ENCODE measurements at places on chromosomes 2 and 18.

DNA sequence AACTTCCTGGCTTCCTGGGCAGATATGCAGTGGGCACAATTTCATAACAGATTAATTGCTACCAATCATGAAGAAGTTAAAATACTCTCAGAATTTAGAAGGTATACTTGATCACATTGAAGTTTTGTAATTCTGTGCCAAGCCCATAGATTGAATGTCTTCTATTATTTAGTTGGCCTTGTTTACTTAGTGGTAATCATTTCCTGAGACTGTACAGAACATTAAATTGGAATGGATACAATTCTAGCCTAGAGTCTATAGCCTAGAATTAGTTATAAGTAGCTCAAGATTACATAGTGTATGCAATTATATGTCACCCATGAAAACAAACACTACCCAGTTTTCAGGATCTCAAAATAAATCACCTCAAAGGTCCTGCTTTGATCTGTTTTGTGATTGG, 615.8 kb downstream of the XIRP2 start:
- no peak for DNase-seq

DNA sequence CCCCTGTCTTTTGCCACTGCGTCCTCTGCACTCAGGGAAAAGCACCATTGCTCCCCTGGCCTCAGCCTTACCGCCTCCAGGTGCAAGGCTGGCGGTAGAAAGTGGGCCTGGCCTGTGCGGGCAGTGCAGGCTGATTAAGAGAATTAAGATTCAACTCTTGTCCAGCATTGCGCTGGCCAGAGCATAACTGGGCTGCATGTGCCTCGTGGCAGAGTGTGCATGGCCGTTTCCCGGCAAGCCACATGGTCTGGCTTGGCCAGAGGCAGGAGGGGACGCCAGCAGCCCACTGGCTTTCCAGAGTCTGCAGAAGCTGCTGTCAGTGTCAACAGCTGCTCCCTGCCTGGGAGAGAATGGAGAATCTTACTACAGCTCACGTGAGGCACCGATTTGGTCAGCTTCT, 12.3 kb downstream of the NTSR2 start:
- no peak for DNase-seq

DNA sequence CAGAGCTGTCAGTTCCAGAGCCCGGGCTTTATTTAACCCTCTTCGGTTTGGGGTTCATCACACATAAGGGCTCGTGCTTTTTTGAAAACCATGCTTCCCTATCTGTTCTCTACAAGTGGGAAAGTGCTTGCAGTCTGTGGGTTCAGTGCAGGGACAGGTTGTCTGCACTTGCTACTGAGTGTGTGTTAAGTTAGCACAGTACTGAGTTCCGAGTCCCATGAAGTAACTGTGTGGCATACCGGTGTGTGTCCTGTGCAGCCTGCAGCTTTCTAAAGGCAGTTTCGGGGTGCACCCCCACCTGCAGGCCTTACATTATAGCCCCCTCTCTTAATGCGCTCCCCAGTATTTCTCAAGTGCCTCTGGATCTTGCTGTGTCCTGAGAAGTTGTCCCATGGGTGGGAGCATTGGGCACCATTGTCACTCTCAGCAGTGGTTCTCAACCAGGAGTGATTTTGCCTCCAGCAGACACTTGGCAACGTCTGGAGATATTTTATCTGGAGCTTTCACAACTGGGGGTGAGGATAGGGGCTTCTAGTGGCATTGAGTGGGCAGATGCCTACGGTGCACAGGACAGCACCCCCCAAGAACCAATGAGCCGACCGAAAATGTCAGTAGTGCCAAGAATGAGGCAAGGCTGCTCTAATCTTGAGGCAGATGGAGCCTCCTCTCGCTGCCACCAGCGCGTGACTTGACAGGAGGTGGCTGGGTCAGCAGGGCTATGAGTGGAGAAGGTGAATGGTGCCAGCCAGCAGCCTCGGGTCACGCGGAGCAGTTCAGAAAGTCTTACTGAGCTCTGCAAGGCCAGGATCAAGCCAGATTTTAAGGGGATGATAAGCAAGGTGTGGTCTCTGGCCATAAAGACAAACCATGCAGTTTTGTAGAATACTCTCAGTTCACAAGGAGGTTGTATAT, 152.2 kb downstream of the SMAD7 start:
- no peak for DNase-seq

DNA sequence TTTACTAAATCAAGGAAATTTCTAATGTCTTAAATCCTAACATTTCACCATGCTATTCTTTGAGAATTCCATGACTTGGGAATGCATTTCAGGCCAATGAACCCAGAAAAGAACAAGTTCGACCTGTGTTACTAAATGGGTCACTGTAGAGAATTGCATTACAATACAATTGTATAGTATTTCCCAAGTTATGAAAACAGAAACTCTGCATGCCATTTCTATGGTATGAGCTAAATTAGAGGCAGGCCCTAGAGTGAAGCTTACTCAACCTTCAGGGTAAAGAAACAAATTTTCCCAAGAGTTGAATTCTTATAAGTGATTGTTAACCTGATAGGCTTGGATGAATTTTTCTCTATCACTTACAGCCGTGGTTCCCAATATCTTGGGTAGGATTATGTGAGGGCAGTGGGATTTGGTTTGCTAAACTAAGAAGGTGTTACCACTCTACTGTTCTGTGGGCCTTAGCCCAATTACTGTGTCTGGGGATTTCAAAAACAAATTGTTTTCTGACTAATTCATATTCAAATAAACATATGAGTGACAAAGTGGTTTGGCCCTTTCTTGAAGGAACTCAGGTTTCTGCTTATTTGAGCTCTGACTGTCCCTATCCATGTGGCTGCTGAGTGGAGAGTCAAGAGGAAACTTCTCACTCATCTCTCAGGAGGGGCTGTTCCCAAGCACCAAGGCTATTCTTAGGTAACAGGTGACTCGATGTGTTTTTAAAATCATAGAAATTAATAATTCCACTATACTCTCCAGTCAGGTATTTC, 11.2 kb upstream of the SERPINB7 start:
- no peak for DNase-seq

DNA sequence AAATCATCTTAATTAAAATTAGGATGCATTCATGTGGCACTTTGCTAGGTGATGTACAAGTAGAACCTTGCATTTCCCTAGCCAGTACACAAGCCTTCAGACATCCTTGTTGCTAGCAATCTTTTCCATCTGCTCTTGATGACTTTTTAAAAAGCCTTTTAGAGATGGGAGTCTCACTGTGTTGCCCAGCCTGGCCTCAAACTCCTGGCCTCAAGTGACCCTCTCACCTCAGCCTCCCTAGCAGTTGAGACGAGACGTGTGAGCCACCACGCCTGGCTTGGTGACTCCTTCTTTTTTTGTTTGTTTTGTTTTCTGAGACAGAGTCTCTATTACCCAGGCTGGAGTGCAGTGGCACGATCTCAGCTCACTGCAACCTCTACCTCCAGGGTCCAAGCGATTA, 1.7 kb upstream of the CCDC88A start:
- DNase-seq = no peak

- no peak for DNase-seq
These were observed 130.4 kb upstream of the MYO3B start for GRCh38 chr2:170047331-170048065.

DNA sequence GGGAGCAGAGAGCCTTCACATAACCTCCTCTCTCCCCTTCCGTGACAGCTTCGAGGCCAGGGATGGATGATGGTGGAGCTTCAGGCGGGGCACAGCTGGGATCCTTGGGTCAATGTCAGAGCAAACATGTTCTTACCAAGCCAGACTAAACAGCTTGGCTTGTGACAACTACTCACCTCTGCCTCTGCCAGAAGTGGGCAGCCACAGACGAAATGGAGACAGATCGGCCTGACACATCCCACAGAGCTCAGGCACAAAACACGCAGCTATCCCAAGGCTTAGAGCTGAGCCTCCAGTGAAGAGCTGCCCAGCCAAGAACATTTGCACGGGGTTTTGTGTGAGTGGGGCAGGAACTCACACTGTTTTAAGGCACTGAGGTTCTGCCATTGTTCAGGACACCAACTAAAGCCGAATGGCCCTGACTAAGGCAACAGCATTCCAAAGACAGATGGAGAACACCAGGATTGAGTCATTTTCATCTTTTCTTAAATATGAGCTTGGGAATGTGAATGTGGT, 12.8 kb downstream of the PXDN start:
- DNase-seq = no peak

- no peak for DNase-seq
These were observed 131.3 kb downstream of the MCFD2 start for GRCh38 chr2:46784278-46784677.

GRCh38 chr2:85718009-85718391, 23.8 kb downstream of the GNLY start:
- no peak for DNase-seq

DNA sequence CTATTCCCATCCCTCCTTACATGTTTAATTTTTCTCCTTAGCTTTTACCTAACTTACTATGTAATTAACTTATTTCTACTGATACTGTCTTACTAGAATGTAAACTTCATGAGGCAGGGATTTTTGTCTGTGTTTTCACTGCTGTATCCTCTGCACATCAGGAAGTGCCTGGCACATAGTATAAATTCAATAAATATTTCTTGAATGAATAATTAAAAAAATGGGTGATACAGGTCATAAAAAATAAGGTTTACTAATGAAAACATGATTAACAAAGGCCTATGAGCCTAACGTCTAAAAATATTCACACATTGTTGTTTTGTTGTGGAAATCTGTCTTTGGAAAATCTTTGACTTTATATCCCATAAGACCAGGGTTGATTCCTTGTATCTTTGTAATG, 4.5 kb downstream of the RBKS start:
- no peak for DNase-seq

DNA sequence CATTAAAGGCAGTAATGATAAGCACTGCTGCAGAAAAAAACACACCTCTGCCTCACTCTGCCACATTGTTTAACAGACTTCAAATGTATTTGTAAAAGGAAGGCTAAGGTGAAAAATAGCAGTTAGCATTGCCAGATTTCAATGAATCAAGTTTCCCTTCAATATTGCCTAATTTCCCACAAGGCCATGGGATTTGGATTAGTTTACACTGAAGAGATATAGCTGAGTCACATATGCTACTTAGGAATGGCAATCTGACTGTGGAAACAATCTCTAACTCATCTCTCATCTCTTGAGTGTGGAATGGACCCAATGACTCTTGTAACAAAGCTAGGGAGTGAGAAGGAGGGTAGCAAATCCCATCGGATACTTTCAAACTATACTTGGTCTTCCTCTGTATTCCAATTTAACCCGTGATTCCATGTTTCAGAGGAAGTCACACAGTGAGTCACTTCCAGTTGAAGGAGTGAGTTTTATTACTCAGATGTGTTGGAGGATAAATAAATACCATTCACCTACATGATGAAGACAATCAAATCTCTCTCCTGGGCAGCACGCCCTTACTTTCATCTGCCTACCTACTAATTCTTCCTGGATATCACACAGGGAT, 5.1 kb downstream of the B4GALT6 start:
- DNase-seq = no peak
